AG20443 (cell line): ENCODE measurements at places on chromosomes 13 and 19.

DNA sequence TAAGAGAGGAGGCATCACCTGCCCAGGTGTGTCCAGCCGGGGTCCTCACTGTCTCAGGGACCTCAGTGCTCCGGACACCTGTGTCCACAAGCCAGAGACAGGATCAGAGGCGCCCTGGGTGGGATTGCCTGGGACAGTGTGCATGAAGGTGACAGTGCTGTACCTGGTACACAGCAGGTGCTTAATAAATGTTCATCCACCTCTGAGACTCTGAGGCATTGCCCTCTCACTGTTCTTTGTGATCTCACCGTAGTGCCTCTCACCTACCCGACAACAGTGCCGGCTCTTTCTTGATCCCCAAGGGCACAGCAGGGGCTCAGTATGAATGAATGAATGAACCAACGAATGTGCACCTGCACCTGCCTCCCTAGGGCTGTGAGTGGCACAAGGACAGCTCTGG lies 9.2 kb downstream of the RDH13 start:
- no peak for DNase-seq

GRCh38 chr19:50428772-50429463 lies 3.8 kb upstream of the MYBPC2 start:
- DNase-seq = no peak

- no peak for DNase-seq
These were observed 43.8 kb upstream of the USP29 start for GRCh38 chr19:57075801-57076492.

GRCh38 chr13:99307247-99307646 lies at the start of gene GPR183:
Gene GPR183, minus strand, starts transcription at chr13:99307399. Its CDS starts 11,254 bp downstream, at chr13:99296145.
- no peak for DNase-seq

GRCh38 chr19:535017-535835 lies 3.7 kb downstream of the CDC34 start:
- no peak for DNase-seq

- no peak for DNase-seq
These were observed 440.5 kb upstream of the SGCG start for GRCh38 chr13:22740264-22740663.

DNA sequence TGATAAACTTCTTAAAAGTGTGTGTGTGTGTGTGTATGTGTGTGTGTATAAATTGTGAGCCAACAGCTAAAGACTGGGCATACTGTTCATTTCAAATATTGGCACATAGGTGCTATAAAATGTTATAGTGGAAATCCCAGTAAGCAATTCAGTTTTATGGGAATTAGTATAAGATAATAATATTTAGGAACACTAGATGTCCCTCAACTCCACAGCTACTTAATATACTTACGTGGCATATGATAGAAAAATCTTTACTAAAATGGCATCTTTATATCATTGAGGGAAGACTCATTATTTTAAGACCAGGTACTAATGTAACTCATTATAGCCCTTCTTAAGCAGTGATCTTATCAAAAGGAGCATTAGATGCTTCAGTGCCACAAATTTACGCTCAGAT lies 266.2 kb downstream of the MAB21L1 start:
- no peak for DNase-seq

- DNase-seq = no peak
These were observed 397.8 kb upstream of the HTR2A start for GRCh38 chr13:47294691-47295090.

DNA sequence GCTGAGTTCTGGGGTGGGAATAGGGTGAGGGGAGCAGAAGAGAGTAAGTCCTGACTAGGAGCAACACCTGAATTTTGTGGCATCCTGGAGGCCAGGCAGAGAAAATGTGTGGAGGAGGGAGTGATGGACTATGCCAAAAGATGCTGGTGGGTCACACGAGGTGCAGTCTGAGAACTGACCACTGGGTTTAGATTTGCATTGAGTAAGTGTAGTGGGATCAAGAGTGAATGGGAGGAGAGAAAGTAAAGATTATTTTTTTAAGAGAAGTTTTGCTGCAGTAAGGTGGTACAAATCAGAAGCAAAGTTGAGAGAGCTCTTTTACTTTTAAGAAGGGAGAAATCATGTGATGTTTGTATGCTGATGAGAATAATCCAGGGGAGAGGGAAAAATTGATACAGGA lies 405.1 kb downstream of the DLEU7 start:
- DNase-seq = no peak

DNA sequence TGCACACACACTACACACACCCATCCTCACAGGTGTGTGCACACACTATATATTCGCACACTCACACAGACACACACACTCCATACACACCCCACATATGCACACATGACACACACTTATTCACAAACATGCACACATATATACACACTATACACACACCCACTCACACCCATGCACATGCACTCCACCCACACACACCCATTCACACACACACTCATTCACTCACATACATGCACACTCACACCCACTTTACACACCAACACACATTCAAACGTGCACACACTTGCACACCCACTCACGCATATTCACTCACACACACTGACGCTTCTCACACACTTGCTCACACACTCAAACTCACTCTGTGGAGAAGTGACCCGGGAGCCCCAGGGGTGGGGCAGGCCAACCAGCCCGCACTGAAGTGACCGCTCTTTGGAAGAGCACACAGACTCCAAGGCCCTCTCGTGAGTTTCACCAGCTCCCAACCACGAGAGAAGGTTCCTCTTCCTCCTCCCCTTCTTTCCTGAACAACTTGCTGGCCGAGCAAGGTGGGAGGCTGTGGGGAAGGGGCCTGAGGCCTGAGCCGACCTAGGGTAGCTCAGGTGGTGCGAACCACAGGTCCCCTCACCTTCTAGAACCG lies 86.1 kb upstream of the TM9SF2 start:
- no peak for DNase-seq

DNA sequence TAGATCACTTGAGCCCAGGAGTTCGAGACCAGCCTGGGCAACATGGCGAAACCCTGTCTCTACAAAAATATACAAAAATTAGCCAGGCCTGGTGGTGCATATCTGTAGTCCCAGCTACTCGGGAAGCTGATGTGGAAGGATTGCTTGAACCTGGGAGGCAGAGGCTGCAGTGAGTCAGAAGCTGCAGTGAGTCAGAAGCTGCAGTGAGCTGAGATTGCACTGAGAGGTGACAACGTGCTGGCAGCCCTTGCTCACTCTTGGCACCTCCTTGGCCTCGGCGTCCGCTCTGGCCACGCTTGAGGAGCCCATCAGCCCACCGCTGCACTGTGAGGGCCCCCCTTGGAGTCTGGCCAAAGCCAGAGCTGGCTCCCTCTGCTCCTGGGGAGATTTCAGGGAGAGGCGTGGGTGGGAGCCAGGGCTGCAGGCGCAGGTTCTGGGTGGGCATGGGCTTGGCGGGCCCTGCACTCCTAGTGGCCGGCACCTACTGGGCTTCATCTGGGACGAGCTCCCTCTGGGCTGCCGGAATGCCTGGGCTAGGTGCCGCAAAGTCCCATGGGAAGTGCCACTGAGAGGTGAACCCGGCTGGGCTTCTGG lies 39.5 kb upstream of the RPL21 start:
- no peak for DNase-seq
